Stimulated activated CD8-positive, alpha-beta memory T cell treated with anti-CD3 and anti-CD28 coated beads, Interleukin-4, amount 100 ng/mL, for 4 hours (primary cell): ENCODE measurements at places on chromosomes 4 and X.

GRCh38 chr4:2806390-2807355 lies 13.8 kb downstream of the SH3BP2 start:
- no peak for DNase-seq

DNA sequence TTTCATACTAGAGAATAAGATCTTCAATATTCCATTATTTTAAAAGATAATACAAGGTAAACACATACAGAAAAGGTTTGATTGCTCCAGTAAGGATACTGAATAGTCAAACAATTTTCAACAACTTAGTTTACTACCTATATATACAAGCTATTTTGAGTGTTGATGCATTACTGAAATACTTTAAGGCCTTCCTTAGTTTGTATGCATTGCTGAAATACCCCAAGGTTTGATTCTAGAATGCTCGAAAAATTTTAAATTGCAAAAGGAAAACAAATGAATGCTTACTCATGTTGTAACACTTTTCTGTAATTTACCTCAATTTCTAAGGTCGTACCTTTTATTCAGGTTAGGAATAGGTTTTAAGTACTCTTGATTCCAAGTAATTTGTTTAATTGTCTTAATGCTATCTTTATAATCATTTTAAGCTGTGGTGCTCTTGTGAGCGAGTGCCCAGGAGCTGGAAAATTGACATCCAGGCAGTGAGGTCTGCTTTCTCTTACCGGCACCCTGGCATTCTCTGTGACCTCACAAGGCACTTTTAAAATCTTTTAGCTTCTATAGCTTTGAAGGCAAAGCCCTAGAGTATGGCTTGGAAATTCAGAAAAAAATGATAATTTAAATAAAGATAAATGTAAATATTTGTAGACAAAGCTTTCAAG lies 114.0 kb downstream of the BMPR1B start:
- no peak for DNase-seq

DNA sequence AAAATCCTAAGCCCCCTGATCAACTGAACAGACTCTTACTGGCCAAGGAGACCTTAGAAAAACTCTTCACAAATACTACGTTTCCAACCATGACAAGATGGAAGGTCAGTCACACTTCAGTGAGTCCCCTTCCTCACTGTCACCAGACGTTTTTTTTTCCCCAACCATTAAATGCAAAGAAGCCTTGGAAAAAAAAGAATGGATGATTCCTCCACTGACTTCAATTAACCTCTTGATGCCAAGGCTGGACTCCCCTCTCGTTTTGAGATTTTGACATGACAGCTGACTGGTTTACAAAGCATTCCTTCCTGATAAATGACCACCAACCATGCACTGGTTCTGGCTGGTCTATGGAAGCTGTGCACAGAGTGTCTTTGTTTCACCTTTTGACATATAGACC lies 73.2 kb downstream of the SLC34A2 start:
- DNase-seq: no peak

DNA sequence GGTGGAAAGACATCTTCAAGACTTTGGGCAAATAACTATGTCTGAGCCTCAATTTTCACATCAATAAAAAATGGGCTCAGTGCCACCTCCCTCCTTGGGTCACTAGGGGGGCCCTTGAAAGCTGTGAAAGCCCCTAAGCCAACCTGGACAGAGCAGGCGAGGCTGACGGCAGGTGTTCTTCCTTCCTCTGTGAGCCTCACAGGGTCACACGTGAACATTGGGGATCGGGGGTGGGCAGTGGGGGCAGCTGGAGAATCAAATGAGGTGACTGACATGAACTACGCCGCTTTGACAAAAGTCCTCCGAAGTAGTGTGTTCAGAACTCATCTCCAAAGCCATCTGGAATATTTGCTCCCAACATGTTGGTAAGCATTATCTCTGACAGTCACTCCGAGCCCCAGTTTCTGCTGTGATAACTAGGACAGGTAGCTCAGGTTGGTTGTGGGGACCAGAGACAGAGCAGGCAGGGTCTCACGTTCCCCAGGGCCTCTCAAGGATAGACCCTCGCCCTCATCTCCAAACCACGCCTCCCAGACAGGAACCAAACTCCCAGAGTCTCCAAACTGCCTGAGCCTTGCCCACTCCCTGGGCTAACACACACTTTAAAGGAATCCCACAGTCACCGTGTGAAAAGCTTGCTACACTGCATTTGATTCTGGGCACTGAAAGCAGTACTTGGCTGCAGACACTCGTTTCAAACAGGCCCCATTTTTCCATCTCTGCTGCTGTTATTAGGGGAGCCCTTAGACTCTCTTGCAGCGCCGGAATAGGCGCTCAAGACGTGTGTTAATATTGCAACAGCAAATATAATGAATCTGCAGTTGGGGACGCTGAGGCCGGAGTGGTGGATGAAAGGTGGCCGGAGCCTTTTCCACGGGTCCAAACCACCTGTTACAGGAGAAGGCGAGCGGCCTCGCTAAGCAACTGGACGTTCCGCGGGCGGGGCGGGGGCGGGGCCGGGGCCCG lies 717 bp upstream of the WFS1 start:
- no peak for DNase-seq

DNA sequence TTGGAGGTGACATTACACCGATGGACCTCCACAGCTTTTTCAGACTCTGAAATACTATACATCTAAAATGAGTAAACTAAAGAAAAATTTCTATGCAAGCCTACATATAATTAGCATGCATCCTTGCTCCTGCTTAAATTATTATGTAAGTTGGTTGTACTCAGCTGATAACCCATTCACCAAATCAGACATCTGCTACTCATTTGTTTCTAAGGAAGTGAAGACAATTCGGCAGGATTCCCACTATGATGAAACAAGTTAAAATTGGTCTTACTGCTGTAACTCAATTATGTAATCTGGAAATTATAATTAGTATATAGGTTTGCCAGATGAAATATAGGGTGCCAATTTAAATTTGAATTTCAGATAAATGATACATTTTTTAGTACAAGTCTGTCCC lies 59.5 kb upstream of the FGF13 start:
- DNase-seq: no peak

- no peak for DNase-seq
Observed at GRCh38 chr4:94690851-94691254, 66.9 kb upstream of the BMPR1B start.

GRCh38 chr4:105651884-105652283 lies 56.6 kb downstream of the INTS12 start:
- DNase-seq: no peak

DNA sequence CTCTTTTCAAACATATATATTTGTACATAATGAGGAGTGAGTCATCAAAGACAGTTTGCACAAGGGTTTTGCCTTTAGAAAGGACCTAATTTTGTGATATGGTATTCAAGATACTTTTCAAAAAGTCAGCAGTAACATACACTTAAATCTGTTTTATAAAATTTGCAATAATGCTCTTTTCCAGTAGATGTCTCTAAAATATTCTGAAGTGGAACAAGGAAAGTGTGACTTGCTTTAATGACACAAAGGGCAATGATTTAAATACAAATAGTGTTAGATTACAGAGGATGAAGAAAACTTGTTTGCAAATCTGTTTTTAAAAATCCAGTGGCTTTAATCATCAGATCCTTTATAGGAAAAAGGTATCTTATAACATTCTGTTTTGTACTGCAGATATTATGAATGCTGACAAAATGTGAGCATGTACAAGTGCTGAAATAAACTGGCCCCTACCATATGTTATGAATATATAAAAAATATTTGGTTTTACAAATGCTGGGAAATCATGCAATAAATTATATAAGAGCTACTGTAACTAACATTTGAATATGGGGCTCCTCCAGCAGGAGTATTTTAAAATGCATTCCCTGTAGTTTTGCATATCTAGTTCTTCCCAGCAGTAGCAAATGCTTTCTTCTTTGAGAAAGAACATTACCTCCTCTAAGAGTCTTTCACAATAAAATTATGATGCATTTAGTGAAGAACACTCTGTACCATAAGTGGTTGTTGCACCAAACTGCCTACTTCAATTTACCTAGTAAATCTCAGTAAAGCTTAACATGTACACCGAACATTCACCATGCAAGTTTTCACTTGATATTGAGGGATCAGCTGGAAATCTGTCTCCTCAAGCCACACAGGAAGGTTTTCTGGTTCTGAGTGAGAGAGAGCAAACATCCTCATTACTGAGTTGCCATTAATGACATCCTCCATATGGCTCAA lies 20.2 kb downstream of the MMRN1 start:
- DNase-seq: no peak
